ENCODE measurements at places on chromosomes 13 and 19. TPM values are rescaled to one million over a fixed set of nuclear protein-coding genes. Genes with fewer than 3 reads are reported as not detected.

IL17D gene
- total RNA-seq = 4.3 TPM

CCL25 gene
- not detected for total RNA-seq

CYP4F8 gene
- total RNA-seq = not detected

OR10H2 gene
- not detected for total RNA-seq

IQCN gene
- total RNA-seq = 0.08 TPM

GRCh38 chr13:91313581-91313980, 33.9 kb upstream of the MIR17HG start:
- no peak for DNase-seq

DNA sequence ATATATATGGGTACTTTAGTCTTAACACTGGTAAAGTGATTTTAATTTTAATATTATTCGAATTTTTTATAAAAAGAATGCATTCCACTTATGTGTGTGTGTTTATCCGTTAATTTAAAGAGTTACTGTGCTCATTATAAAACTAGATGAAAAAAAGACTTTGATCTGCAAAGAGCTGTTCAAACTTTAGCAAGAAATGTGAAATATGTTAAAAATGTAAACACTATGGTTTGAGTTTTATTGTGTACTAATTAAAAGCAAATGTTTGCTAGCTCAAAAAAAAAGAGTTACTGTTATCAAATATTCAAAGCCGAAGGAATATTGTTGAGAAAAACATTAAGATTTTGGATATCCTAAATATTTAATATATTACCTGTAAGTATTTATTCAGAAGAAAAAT, 34.5 kb downstream of the UFM1 start:
- no peak for DNase-seq

GRCh38 chr19:47267350-47267759, 7.3 kb upstream of the INAFM1 start:
- DNase-seq = no peak

- no peak for DNase-seq
These were observed 2.2 kb downstream of the ACP7 start for GRCh38 chr19:39086386-39086785.

- peak; percentile 37 for DNase-seq
These were observed 926 bp upstream of the HNRNPUL1 start for GRCh38 chr19:41263042-41263849.

GRCh38 chr19:10816691-10817090, 19.3 kb downstream of the TMED1 start:
- no peak for DNase-seq

GRCh38 chr13:24341439-24341838, 32.1 kb downstream of the C1QTNF9 start:
- no peak for DNase-seq

DNA sequence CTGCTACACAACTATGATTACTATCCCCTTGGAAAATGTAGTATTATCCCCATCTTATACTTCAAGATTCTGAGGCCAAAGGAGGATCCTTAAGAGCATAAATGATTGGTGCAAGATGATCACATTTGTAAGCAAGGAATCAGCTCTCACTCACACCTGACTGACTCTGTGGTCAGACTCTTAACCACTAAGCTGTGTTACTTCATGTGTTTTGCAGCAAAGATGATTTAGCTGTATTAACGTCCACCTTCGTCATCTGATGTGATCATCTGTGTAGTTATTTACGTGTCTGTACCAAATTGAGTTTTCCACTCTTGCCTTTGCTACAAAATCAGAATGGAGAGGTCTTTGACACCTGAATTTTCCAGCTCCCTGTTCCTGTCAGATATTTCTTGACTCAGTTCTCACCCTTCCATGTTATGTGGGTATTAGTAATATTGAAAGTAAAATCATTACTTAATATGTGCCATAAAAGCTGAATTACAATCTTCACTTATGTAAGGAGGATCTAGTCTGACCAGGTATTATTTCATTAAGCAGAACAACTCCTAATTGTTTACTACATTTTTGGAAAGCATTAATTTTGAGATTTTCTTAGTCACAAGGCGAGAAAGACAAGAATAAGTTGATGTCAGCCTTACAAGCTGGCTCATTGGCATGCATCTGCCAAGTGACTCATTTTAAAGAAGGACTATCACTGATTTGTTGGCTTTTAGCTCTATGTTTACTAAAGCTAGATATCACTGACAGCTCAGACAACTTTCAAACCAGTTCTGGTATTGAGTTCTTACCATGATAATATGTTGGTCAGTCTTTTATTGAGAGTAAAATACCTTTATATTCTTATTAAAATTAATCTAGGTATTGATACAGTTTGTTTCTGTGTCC, 1279.8 kb upstream of the PCDH9 start:
- DNase-seq = no peak

GRCh38 chr13:91318886-91319285, 28.6 kb upstream of the MIR17HG start:
- DNase-seq = no peak

GRCh38 chr13:49759503-49759902, 33.0 kb downstream of the KPNA3 start:
- DNase-seq = no peak

DNA sequence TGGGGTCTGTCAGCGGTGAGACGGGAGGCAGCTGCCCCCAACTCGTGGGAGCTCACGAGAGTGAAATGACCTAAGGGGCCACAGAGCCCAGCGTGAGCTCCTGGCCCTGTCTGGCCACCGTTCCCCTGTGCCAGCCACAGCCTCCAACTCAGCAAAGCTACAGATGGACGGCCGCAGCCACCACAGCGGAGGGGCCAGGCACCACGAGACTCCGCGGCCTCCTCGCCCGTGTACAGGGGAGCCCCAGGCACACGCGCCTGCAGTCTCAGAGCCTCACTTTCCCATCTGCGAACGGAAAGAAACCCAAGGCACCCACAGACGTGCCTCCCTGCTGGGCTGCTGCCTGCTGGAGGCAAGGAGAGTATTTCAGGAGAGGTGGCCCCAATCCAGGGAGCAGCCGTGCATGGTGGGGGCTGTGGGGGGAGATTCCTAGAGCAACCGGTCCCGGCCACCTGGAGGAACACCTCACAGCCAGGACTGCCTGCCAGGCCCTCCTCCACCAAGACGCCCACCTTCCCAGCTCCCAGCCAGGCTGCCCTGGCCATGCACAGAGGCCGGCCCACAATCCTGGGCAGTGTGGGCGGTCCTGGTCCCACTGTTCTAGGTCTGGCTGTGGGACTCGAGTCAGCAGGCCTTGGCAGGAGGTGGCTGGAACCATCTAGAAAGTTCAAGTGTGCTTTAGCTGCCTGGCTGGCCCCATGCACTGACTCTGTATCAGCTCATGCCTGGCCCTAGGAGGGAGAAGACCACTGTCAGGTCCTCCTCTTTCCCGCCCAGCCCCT, 1.9 kb downstream of the MKNK2 start:
- no peak for DNase-seq

GRCh38 chr19:20247016-20247683, 80.1 kb downstream of the ZNF486 start:
- peak; percentile 5 for DNase-seq

- no peak for DNase-seq
These were observed 44.4 kb upstream of the FARP1 start for GRCh38 chr13:98098516-98098915.

DNA sequence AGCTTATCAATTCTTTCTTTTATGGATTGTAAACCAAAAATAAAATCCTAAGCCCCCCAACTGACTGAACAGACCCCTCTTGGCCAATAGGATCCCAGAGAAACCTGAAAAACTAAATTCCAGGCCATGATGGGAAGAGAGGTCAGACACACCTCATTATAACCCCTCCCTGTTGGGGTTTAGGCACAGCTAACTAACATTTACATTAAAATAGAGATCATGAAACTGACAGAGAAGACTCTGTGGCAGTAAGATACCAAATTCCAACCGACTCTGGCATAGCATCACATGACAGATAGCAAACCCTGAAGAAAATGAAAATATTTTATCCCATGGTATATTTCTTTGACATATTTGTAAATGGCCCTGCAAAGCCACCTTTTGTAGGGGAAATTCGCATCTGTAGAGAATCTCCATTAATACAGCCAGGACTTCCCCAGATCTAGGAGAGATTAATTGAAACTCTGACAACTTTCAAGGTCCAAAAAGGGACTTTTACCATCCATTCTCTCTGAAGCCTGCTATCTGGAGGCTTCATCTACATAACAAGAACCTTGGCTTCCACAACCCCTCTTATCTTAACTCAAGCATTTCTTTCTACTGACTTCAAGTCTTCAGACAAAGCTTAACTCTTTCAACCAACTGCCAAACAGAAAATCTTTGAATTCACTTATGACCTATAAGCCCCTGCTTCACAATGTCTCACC, 27.1 kb upstream of the GAS6 start:
- DNase-seq = no peak

DNA sequence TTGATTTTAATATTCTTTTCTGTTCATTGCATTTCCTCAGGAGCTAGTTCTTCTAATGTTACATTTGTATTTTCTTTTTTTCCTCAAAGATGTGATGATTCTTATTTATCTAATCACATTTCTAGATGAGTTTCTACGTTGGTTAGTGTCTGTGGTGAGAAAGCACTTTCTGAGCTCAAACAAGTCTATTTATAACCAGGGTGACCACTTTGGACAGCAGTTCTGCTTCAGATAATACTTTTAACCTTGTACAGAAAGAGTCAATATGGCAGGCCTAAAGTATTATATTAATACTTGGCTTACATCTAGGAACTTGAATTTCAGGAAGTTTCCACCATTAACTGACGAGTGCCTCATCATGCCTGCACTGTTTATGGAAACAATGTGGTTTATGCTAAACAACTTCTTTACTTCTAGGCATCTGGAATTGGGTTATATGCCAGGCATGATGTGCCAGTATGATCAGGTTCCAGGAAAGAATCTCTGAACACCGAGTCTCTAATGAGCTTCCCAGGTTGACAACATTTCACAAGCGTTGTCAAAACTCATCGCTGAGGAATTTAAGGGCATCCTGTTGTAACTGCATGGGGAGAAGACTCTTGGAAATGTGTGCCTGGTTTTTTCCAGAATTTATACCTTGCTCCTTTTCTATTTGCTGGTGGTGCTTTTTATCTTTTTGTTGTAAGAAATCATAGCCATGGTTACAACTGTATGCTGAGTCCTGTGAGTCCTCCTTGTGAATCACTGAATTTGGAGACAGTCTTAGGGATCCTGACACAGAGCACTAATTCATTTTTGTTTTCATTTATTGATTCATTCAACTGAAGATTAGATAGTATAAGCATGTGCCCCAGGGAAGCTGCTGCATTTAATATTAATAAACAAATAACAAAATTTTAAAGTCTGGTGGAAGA, 344.4 kb upstream of the PCDH9 start:
- no peak for DNase-seq

DNA sequence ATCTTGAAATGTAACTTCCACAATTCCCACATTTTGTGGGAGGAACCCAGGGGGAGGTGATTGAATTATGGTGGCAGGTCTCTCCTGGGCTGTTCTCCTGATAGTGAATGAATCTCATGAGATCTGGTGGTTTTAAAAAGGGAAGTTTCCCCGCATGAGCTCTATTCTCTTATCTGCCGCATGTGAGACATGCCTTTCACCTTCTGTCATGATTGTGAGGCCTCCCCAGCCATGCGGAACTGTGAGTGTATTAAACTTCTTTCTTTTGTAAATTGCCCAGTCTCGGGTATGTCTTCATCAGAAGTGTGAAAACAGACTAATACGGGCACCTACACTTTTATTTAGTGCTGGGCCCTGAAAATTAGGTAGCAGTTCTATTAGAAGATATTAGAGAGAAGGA, 45.8 kb downstream of the TNFSF13B start:
- DNase-seq = no peak

- DNase-seq = no peak
These were observed 15.0 kb downstream of the FZR1 start for GRCh38 chr19:3521104-3521445.

DNA sequence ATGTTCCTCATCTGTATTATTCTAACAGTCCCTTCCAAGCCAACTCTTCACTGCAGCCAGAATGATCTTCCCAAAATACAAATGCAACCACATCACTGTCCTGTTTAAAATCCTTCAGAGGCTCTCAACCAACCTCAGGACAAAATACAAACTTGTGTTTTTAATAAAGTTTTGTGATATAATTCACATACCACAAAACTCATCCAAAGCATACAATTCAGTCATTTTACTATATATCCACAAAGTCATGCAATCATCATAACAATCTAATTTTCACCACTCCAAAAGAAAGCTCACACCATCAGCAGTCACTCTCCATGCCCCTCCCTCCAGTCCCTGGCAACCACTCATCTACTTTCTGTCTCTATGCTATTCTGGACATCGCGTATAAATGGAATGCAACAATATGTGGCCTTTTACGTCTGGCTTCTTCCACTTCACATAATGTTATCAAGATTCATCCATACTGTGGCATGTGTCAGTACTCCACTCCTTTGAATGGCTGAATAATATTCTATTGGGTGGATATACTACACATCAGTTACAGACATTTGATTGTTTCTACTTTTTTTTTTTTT, 81.7 kb upstream of the DOCK9 start:
- no peak for DNase-seq
